Fibroblast of lung (primary cell): ENCODE measurements at places on chromosomes 11 and 22.
A peak's percentile ranks its signal among the peaks of the same experiment; 100 is the strongest.

GRCh38 chr11:111936040-111936540, 1.1 kb upstream of the DIXDC1 start:
- DNase-seq, result no peak

DNA sequence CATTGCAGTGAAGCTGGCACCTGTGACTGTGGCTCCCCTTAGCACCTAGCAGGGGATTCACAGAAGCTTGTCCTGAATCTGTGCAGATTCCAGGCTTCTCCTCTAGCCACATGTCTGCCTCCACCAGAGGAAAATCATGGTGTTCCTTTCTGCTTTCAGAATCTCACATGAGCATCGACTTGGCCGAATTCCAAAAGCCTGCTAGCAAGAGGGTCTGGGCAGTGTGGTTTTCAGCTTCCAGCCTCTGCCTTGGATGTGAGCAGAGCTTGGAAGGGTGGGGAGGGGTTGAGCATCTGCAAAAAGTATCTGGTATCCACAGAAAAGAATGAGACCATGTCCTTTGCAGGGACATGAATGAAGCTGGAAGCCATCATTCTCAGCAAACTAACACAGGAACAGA, 911.1 kb downstream of the TBC1D22A start:
- no peak for DNase-seq

DNA sequence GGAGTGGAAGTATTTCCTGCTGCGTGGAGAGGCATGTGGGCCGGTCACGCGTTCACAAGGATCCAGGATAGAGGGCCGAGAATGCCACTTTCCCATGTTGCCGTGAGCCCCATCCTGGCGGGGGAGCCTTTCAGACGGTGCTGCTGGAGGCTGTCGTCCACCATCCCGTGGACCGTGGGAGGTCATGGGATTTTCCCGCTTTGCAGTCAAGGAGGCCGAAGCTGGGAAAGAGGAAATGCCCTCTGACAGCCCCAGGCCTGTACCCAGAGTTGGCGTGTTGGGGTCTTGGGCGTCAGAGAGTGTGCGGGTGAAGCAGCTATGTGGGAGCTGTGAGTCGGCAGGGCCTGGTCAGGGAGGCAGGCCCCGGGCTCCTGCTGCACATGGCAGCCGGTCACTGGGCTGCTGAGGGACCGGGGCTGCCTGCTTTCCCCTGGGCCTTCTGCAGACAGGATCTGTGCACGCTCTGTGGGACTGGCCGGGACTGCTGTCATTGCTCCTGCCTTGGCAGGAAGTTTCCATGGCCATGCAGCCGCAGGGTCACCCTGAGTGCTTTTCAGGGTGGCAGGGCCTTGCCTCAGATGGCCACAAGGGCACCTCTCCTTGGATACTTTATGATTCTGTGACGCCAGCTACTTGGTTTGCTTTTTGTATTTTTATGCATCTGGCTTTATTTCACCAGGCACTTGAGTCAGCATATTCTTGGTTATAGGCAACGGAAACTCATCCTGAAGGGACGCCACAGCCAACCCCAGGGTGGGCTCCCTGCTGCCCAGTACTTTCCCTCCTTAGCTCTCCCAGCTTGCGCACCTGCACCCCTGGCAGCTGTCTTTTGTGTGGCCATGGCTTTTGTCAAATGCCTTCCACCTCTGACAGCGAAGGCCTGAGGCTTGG, 52.4 kb downstream of the AP2A2 start:
- no peak for DNase-seq

DNA sequence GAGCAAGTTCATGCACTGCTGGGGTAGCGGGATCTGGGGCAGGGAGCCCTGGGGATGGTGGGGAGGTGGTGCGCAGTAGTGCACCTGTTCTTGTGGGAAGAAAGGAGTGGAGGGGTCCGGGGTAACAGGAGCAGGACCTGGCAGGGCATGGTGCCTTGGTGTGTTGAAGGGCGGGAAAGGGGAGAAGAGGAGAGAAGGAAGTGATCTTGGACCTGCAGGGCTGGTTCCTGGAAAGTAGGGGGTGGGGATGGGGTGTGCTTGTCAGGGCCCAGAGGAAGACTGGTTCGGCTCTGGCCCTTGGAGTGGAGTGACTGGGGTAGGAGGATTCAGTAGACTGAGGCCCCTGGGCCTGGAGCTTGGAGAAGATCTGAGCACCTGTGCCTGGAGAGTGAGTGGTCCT, 10.9 kb upstream of the CAPN5 start:
- DNase-seq, result no peak

DNA sequence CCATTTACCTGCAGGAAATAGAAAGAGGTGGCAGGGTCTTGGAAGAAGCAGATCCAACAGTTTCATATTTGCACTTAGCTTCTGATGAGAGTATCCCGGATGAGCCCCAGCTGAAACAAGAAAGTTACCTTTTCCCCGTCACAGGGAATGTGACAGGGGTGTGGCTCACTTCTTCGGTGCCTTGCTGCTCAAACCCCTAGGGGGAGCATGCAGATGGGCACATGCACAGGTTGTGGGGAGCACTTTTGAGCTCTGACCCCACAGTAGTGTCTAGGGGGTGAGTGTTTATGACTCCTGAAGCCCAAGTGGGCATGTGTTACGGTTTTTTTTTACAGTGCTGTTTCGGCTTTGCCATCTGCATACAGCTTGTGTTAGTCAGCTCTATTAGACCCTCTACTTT, 1221.0 kb downstream of the JRKL start:
- DNase-seq, result no peak

DNA sequence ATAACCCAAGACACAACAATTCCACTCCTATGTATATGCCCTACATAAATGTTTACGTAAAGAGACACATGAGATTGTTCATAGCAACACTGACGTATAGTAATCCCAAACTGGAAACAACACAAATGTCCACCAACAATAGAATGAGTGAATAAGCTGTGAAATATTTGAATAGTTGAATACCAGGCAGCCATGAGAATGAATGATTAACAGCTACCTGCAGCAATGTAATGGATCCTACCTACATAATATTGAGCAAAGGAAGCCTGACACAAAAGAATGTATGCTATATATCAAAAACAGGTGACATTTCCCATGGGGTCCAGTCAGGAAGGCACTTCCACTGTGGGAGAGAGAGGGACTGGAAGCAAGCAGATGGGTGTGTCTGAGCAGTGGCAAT, 92.8 kb upstream of the LINC01488 start:
- no peak for DNase-seq

DNA sequence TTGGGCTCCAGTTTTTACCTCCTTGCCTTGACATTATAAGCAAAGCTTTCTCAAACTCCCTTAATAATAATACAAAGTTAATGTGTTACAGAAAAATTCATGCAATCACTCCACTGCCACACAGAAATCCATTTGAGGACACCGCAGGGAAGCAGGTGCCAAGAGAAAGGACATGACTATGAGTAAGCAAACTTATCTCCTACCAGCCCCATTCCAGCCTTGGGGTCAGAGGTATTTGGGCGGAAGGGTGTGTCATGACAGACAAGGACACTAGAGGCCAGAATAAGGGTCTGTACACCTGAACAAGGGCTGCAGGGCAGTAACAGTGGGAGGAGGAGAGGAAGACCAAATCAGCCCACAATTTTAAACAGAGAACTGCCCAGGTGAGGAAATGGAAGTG, 5.9 kb downstream of the GNG3 start:
- no peak for DNase-seq

GRCh38 chr11:61828379-61828628, 204 bp downstream of the FADS2 start:
- no peak for DNase-seq

DNA sequence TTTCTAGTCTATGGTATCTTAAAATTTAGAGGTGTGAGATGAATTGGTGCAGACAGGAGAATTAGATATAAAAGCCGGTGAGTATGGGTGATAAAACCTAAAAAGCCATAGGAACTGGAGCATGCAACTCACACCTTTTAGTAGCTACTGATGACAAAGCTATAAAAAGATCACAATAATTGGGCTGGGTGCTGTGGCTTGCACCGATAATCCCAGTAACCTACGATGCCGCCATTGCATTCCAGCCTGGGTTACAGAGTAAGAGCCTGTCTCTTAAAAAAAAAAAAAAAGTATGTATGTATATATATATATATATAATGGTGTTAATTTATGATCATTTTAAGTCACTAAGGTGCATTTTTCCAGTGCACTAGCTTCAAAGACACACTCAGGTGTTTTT, 17.2 kb downstream of the WEE1 start:
- no peak for DNase-seq

GRCh38 chr11:123494195-123495050, 64.4 kb downstream of the GRAMD1B start:
- DNase-seq, result peak; percentile 85

DNA sequence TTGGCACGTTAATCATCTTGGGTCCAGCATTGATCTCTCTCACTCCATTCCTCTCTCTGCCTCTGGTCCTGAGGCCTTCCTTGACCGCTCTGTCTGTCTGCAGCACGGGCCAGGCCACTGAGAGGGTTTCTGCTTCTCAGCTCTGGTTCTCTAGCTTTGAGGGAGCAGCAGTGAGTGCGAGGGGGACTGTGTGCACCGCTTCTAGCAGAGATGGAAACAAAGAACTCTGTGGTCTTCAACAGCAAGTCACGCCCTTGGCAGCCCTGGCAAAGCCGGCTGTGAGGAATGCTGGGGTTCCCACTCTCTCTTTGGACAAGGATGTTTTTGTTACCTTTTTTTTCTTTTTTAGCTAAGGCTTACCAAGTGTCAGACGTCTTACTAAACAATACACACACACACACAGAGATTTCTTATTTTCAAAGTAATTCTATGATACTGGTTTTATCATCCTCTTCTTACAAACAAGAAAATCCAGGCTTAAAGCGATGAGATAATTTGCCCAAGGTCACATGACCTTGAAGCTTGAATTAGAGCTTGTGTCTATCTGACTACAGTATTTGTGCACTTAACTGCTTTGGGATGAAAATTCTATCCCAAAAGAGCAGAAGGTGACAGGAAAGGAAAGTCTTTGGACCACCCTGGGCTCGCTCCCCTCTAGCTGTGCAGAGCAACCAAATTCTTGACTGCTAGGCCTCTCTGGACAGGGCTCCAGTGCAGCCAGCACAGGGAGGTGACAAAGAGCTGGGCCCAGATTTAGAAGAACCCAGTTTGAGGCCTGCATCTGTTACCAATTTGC, 293.2 kb downstream of the NTM start:
- DNase-seq, result no peak

- no peak for DNase-seq
These were observed 1.7 kb downstream of the AMOTL1 start for GRCh38 chr11:94769880-94770279.

DNA sequence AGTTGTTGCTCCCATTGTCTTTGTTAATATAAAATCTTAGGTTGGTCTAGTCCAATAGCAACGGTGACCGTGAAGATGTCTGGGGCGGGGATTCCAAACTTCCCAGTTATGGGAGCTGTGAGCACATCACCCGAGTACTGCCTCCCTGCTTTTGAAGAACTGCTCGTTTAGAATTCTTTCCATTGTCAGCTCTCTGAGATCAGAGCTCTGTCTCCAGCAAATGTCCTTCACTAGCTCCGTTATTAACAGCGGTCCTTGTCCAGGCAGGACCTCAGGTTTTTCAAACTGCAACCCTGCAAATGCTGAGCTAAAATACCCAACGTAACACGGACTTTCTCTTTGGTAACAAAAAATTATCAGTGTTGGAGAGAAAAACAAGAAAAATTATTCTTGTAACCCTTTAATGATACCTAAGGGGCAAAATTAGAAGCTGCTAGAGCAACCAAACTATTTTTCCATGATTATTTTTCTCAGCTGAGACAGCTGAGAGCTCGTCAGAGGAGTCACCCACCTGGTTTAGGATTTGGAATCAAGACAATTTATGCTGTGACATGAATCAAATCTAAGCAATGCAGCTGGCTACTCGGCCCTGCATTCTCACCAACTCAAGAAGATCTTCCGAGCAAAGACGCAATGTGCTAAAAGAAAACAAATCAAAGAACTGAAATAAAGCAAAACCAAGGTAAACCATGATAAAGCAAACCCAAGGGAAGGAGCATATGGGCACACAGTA, 15.1 kb upstream of the EFCAB6 start:
- no peak for DNase-seq

DNA sequence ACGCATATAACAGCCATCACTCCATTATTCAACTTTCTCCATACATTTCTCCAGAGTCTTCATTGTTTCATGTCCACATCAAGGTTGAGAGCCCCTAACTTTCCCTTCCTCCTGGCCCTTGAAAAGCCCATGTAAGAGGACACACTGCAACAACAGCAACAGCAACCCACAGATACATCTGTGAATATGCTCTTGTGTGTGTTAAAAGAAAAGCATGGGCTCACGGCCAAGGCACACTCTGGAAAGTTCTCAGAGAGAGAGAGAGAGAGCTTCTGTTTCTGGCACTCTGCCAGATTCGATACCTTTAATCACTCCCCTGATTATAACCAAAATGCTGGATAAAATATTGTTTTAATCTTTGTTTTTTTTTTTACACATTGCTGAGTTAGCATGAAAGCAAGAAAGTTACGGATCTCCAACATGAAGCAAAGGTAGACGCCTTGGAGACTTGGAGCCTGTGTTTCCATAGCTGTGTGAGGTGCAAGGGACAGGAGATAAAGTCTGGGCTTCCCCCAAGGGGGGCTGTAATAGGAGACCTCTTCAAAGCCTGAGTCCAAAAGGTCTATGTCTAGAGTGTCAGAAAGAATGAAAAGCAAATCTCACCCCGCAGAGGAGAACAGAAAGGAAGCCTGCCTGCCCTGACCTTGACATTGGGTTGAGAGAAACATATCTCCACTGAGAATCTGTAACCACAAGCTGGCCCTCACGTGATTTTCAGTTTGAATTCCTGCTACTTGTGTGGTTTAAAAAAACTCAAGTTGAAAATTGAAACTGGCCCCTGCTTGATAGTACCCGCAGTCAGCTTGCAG, 33.7 kb upstream of the MPPED1 start:
- peak; percentile 35 for DNase-seq

DNA sequence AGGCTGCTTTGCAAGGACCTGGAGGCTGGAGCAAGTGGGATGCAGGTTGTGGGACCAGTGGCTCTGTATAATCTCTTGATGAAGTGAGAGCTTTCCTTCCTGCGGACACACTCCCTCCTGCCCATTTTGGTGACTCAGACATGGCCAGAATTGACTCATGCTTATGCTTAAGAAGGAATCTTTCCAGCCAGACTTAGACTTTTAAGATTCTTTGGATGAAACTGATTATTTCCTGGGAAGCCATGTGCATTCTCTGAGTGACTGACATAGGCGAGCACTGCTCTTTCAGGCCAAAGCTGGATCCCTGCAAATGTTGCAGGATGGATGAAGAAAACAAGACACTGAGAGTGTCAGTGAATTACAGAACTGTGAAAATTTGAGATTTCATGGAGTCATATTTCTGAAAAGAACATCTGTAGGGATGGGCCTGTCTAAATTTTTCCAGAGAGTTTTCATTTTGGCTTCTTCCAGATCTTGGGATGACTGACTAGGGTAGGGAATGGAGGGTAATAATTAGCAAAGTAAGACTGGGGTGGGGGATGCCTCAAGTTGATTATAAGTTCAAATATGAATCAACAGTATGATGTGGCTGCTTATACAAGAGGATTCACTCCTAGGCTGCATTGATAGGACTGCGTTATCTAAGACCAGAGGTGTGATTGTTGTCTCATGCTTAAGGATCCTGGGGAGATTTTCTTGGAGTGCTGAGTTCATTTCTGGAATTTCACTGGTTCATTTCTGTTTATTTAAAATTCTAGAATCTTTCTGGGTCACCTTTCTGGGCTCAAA, 195.8 kb downstream of the HIPK3 start:
- peak; percentile 75 for DNase-seq
